Body of pancreas (tissue), 4 donors: ENCODE measurements at places on chromosomes 16 and 17.

GRCh38 chr16:68700120-68700519, 37.0 kb upstream of the CDH1 start:
- no peak for DNase-seq
- no peaks in the 10 kb centered on the region for H3K27me3 ChIP-seq
- H3K4me1 ChIP-seq, result peaks cover 7% of the 10 kb centered on the region
- H3K27ac ChIP-seq, result no peak overlapping the region
- H3K4me3 ChIP-seq, result no peak overlapping the region

DNA sequence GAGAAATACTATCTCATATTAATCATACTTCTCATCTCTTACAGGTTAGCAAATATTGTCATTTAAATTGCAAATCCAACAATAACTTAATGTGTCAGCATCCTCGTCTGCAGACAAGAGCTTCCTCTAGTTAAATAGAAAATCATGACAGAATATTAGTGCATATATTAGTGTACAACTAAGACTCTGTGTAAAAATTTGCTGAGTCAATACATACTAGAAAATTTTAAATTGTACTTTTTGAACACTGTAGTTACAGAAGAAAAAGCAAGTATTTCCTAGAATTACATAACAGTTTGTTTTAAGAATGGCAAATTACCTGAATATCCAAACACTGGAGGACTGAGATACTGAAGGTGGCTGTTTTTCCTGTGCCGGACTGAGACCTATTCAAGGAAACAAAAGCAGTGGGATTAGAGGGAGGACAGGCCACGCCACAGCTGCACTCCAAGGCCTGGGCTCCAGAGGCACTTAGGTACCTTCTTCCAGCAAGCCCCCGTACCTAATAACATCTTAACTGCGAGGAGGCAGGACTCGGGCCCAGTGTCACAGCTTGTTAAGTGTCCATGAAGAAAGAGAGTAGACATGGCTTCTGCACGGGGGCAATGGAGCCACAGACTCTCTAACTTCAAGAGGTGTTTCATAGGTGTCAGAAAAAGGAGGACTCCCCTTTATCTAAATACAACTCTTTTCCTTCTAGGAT, 5.3 kb downstream of the EIF4A3 start:
- no peaks in the 10 kb centered on the region for H3K27me3 ChIP-seq
- H3K27ac ChIP-seq, result no peak overlapping the region
- DNase-seq, result no peak
- H3K4me1 ChIP-seq, result peaks cover 13% of the 10 kb centered on the region

GRCh38 chr17:50560185-50560824, at the start of gene CACNA1G:
CACNA1G (plus strand) TSS chr17:50560715; CDS start chr17:50561460, 745 bp downstream.
- peak; percentile 86 for DNase-seq
- no peak within 1 kb of the TSS for H3K4me3 ChIP-seq
- peaks cover 23% of the 10 kb centered on the region for H3K27me3 ChIP-seq
- H3K27ac ChIP-seq, result no peak within 1 kb of the TSS
- no peaks in the 10 kb centered on the region for H3K36me3 ChIP-seq

- H3K4me1 ChIP-seq, result no peaks in the 10 kb centered on the region
- no peaks in the 10 kb centered on the region for H3K36me3 ChIP-seq
- DNase-seq, result no peak
- H3K27ac ChIP-seq, result no peak overlapping the region
- no peak overlapping the region for H3K4me3 ChIP-seq
Measured at GRCh38 chr16:86884390-86884650, 306.0 kb downstream of the FOXL1 start.

GRCh38 chr17:74796866-74797265, 20.7 kb upstream of the NAT9 start:
- peaks cover 24% of the 10 kb centered on the region for H3K36me3 ChIP-seq
- H3K27me3 ChIP-seq, result no peaks in the 10 kb centered on the region
- no peak overlapping the region for H3K4me3 ChIP-seq
